ENCODE measurements at places on chromosomes 13 and 19. TPM values are rescaled to one million over a fixed set of nuclear protein-coding genes. Genes with fewer than 3 reads are reported as not detected.

DNA sequence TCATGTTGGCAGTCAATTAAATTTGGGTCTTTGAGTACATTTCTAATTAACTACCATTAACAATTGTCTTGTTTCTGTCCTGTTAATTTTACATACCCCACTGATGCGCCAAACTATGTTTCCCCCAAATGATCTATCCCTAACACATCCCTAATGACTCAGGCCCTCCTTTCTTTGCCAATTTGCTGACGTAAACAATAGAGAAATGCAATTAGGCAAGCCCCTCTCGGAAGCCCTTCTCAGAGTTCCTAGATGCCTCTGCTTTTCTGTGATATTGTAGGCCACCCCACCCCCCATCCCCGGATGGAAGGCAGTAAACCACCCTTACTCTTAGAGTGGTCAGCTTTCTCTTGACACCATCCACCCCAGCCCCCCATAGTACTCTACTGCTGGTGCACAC lies 74.2 kb downstream of the FLT1 start:
- DNase-seq: no peak

FGF22 gene
- total RNA-seq: not detected

DNA sequence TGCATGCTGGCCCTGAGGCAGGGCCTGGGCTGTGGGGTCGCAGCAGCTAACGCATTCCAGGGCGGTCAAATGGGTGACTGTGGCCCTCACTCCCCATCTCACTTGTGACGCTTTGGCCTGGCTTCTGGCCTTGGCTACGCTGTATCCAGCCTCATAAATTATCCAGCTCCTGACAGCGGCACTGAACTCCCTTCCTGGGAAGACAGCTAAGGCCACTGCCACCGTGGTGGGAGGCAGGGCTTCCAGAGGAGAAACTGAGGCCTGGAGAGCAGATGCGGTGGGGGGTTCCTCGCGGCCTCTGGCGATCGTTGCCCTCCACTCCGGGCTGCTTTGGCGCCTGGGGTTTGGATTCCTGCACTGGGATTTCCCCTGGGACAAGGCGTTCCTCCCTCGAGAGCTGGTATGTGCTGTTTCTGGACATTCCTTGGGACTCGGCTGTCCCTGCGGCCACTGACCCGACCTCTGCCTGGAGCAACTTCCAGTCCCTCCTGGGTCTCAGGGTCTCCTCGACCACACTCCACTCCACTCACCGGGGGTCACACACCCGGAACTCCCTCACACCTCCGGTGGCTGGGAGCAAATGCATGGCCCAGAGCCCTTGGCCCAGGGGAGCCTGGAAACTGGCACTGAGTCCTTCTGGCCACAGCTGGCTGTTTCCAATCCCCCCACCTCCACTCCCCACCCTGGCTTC lies 3.4 kb downstream of the TBXA2R start:
- no peak for DNase-seq

- DNase-seq: no peak
Measured at GRCh38 chr13:54845351-54845965, 1816.8 kb downstream of the OLFM4 start.

DNA sequence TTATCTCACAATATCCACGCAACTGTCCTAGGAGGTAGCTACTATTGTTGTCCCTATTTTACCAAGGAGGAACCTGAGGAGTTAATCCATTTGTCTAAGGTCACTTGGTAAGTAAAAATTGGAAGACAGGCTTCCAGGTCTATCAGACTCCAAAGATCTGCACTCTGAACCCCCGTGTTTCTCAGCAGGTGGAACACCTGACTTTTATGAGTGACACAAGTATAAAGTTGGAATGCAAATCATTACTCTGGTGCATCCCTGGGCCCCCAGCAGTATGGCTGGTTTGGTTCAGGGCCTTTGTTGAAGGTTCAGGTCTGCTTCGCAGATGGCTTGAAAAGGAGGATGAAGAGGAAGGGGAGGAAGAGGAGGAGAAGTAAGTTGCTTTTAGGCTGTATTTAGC lies 46.0 kb downstream of the RGCC start:
- no peak for DNase-seq

DNA sequence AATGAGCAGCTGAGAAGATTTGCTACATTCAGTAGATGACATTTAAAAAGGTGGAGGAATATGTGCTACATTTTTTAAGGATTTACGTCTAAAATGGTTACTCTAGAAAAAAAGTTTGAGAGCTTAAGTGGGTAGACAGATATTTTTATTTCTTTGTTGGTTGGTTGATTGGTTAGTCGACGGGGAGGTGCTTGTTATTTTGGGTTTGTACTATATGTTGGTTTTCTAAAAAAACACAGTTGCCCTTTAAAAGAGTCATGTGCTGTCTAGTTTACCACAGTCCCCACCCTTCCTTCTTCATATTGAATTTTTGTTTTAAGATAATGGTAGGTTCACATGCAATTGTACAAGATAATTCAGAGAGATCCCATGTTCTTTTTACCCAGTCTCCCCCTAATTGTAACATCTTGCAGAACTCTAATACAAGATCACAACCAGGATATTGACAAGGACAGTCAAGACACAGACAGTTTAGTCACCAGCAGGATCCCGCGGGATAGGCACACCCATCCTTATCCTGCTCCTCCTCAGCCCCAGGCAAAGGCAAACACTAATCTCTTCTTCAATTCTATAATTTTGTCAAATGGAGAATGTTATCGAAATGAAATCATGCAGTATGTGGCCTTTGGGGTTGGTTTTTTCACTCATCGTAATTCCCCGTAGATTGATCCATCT lies 171.4 kb downstream of the FOXO1 start:
- peak; percentile 10 for DNase-seq

DNA sequence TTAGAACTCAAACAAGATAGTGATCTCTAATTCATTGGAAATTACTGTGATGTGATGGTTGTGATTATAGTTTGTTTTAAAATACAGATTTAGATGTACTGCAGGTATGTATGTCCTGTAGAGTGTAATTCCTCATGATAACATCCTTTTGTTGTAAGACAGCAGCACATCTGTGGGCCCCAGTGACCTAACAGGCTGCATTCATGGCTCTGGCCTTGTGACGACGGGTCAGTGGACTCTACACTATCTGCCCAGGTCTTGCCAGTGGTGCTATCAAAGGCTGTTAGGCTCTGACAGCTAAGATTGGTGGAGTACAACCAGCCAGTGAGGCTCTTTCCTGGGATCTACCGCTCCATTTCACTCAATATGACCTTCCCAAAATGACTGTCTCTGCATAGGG lies 158.4 kb downstream of the MTUS2 start:
- no peak for DNase-seq

GRCh38 chr13:40787062-40787461 lies 2.3 kb upstream of the SLC25A15 start:
- DNase-seq: peak; percentile 71
